Activated naive CD8-positive, alpha-beta T cell treated with anti-CD3 and anti-CD28 coated beads, Interleukin-2, amount 10 ng/mL, durations not matched to agents 7 days and 5 days (primary cell): ENCODE measurements at places on chromosomes 13 and 19. TPM values are rescaled to one million over a fixed set of nuclear protein-coding genes. Genes with fewer than 3 reads are reported as not detected.

Gene MYCBP2
- 148 TPM for total RNA-seq

- DNase-seq = no peak
Measured at GRCh38 chr19:45953676-45954075, 20.0 kb downstream of the NOVA2 start.

Gene NPAS1
- total RNA-seq = 0.61 TPM

- DNase-seq = no peak
Measured at GRCh38 chr13:39586151-39586550, 16.8 kb downstream of the LHFPL6 start.

Gene KIR2DL3
- not detected for total RNA-seq

Gene WASF3
- not detected for total RNA-seq
